ENCODE measurements at places on chromosomes 6 and 20.

GRCh38 chr6:159520002-159520401, 173.0 kb downstream of the SOD2 start:
- no peak for DNase-seq

- no peak for DNase-seq
Measured at GRCh38 chr6:2940010-2940850, 31.1 kb downstream of the SERPINB6 start.

DNA sequence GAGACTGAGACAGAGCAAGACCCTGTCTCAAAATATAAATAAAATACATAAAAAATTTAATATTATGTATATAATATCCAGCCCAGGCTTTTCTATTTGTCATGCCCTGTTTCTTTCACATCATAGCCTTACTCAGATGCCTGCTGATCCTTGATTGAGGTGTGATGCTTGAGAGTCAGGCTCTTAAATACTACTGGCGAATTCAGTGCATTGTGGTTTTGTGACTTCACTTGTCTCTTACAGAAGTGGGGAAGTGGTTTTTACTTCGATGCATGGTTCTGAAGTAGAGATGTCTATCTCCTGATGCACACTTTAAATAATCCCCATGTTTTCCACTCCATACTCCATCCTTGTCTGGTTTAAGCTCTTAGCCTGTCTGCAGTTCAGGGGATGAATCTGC, 29.1 kb downstream of the ASXL1 start:
- no peak for DNase-seq

GRCh38 chr6:168632694-168633093, 191.7 kb downstream of the SMOC2 start:
- DNase-seq, result no peak

DNA sequence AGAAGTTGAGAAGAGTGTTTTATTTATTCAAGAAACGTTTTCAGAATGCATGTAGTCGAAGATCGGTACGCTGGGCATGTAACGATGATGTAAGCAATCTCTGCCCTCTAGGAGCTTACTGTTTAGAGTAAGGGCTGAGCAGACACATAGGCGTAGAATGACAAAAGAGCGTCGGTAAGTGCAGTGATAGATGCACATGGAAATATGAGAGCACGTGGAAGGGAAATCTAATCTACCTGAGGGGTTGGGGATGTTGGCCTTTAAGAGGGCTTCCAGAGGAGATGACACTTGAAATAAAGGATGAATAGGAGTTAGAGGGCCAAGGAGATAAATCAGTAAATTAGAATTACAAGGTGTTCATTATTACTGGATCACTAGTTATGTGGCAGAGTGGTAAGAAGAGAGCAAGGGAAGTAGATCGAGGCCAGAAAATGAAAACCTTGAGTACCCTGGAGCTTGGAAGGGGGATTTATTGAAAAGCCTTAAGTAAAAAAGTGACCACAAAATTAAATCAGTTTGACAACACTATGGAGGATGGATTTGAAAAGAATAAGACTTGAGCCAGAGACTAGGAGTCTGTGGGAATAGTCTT, 782 bp downstream of the TRMT11 start:
- DNase-seq, result no peak

DNA sequence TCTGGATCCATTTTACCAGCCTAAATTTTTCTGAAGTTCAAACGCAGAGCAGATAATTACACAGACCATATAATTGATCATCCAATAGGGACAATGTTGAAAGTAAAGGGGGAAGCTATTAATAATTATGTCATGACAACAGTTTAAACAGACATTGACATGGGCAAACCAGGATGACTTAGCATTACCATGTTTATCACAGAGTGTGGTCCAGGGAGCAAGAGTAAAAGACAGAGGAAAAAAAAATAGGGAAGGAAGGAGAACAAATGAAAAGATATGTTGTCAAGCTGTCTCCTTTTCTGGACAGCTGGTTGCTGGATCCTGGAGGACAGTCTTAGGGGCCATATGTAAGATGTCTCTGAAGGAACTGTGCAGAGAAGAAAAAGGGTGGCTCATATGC, 69.4 kb upstream of the FBXL4 start:
- no peak for DNase-seq

- DNase-seq, result no peak
Measured at GRCh38 chr6:24229696-24230405, 103.8 kb downstream of the NRSN1 start.

GRCh38 chr6:28712982-28713381, 187.3 kb downstream of the GPX5 start:
- no peak for DNase-seq

- no peak for DNase-seq
Measured at GRCh38 chr20:19734811-19735210, 23.2 kb upstream of the RIN2 start.

DNA sequence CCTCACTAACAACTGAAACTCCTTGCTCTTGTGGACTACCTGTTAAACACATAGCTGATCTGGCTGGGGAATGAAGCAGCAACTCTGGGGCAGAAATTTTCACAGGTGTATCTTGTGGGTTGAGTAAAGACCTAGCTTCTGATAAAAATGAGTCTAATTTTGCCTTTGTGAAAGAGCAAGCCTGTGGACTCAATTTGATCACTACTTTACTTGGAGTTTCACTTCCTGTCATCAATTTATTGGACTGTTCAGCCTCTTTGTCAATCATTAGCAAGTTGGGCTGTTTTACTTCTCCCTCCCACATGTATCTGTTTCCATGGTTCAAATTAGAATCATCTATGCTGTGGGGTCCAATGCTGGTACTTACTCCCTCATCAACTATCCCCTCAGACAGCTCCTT, 29.6 kb upstream of the CRIP3 start:
- DNase-seq, result no peak

DNA sequence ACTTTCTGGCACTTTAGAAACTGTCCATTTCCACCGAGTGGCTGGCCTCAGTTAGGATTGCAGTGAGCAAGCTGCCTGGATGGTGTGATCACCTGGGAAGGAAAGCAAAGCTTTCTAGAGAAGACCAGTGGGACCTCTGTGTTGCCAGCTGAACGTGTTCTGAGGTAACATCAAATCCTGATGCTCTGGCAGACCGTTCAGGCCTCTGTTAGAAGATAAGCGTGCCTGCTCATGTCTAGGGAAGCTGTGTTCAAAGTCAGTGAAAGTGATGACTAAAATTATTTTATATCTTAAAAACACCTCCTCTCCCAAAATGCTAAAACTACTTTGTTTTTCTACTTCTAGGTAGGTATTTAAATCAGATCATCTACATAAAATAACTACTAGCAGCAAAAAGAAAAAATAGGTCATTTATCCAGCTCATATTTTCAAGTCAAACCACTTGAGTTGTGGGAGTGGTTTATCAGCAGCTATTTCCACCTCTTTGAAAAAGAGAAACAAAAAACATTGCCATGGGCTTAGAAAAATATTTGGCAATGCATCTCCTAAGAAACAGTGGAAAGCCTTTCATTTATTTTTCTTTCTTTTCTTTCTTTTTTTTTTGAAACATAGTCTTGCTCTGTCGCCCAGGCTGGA, 54.8 kb downstream of the CEP43 start:
- no peak for DNase-seq

GRCh38 chr6:33418690-33419291, 884 bp upstream of the CUTA start:
- peak; percentile 56 for DNase-seq

DNA sequence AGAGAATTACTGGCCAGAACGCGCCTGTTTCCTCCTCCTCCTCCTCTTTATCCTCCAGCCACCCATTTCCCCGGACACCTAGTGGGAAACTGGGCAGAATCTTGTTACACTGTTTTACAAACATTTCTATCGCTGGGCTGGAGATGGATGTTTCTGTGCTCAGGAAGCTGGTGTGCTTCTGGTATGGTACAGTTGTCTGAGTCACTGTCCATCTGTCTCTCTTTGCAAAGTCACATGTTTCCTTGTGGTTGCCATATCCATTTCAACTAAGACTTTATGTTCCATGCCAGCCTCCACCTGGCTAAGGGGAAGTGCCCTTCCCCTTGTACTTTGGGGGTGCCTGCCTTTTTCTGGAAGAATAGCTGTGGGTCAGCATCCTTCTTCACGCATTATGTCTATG, 52.9 kb upstream of the SLC22A16 start:
- DNase-seq, result no peak
